ENCODE measurements at places on chromosomes 3 and 15. TPM values are rescaled to one million over a fixed set of nuclear protein-coding genes. Genes with fewer than 3 reads are reported as not detected.
A peak's percentile ranks its signal among the peaks of the same experiment; 100 is the strongest.

- DNase-seq = no peak
Measured at GRCh38 chr3:14300721-14301399, 101.5 kb upstream of the SLC6A6 start.

The SLC2A2 gene
- not detected for total RNA-seq

DNA sequence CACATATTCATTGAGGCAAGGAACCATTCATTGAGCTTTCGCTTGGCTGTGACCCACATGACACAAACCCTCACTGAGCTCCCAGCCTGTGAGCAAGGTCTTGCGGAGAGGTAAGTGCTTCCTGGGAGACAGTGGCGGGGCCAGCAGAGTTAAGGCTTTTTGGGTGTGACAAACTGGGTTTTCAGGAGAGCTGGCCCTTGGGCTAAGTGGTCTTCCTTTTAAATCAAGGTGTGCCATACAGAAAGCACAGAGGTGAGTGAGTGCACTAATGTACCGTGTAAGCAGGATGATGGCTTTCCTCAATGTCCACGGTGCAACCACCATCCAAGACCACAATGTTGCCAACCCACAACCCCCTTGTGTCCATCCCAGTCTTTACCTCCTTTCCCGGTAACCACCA is 28.6 kb downstream of the POMGNT2 start:
- no peak for DNase-seq

- no peak for DNase-seq
Measured at GRCh38 chr3:12947504-12948369, 106.4 kb upstream of the RPL32 start.

The LINGO1 gene
- total RNA-seq = not detected

GRCh38 chr15:96416934-96417759 is 86.6 kb downstream of the NR2F2 start:
- DNase-seq = no peak

The RTP1 gene
- total RNA-seq = not detected

The RNU5B-1 gene
- total RNA-seq = not detected

DNA sequence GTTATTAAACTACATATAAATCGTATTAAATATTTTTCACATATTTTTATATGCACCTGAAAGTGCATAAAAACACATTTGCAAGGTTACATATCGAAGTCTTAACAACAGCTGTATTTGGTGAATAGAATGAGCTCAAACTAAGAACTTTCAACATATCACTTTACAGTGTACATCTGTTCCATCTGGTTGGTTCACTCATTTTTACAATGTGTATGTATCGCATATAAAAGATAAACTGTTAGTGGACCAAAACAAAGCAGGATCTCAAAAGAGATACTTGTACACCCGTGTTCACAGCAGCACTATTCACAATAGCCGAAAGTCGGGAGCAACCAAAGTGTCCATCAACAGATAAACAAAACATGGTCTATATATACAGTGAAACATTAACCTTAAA is 55.8 kb downstream of the TBL1XR1 start:
- DNase-seq = no peak

DNA sequence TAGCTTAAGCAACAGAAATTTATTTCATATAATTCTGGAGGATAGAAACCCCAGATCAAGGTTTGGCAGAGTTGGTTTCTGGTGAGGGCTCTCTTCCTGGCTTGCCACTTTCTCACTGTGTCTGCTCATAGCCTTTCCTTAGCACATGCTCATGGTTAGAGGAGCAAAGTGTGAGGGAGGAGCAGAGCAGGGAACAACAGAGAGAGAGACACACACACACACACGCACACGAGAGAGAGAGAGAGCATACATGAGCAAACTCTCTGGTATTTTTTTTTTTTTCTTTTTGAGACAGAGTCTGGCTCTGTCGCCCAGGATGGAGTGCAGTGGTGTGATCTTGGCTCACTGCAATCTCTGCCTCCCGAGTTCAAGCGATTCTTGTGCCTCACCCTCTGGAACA is 36.8 kb upstream of the ZDHHC23 start:
- no peak for DNase-seq

The SEMA3G gene
- not detected for total RNA-seq

DNA sequence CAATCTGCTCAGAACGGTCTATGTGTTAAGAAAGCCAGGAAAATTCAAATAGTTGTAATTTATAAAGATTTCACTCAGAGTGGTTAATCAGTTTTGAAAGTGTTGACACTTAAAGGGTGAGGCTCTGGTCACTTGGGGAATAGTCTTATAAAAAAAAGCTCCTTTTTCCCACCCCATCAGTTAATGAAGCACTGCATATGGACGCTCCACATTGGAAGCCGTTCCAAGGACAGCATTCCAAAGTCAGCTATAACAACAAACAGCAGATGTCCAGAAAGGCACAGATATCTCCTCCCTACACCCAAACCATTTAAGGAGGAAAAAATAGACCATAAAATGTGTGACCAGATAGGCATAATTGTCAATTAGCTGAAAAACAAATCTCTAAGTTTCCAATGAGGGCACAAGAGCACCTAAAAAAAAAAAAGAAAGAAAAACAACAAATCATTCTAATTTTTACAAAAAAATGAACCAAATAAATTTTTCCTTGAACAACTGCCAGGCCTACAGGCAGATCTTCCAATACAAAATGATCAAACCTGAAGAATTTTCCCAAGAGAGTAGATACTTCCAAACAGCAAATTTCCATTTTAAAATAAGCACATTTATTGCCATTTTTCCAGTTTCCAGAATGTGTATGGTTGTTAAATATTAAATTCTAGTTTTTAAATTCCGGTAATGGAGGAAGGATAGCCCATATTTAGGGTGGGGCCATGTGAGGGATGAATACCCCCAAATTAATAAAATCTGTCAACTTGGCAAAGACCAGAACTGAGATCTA is 198.3 kb downstream of the ERC2 start:
- DNase-seq = no peak

GRCh38 chr3:43922374-43922773 is 231.6 kb downstream of the ABHD5 start:
- DNase-seq = no peak

- DNase-seq = no peak
Measured at GRCh38 chr15:62894322-62895085, 148.0 kb upstream of the TPM1 start.

DNA sequence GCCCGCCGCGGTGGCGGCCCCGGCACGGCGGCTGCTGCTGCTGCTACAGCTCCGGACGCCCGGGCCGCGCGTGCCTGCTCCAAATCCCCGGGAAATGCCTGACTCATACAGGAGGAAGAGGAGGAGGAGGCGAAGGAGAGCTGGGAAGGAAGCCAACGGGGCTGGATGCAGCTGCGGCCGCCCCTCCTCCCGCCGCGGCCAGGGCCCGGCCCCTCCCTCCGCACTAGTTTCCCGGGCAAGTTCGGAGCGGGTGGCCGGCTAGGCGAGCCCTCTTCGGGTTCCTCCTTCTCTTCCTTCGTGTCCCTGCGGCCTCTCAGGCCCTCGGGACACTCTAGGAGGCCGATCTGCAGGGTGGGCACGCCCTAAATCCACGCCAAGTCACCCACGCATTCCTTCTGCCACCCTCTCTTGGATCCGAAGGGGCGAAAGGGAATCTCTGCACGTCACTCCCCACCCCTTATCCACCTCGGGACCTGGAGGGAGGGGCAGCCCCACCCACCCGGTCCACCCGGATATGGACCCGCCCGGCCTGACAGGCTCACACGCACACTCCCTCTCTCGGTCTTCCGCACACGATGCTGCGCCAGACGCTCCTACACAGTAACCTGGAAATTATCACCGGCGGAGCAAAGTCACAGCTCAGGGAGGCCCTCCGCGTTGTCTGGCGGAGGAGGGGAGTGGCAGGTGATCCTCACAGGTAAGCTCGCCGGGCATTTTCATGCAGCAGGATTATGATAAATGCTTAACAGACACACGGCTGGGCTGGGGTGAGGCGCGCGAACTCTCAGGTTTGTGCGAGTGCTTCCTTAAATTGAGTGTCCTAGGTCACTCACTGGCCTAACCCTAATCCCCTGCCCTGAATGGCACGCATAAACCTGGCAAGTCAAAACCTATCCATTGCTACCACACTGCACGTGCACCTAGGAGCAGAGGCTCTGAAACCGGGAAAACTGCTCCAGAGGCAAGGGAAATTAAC is at the start of the genes OSBPL10 and ZNF860:
TSS of gene OSBPL10 (minus strand) at position 57 of the 976 bp plus-strand sequence. CDS start 83 bp downstream, outside the sequence.
TSS of gene ZNF860 (plus strand) at position 545 of the 976 bp plus-strand sequence. CDS start 7,330 bp downstream, outside the sequence.
- peak; percentile 23 for DNase-seq

The CISH gene
- total RNA-seq = 308 TPM

The TRAT1 gene
- total RNA-seq = 15.5 TPM

GRCh38 chr3:76025561-76025960 is 240.2 kb upstream of the ZNF717 start:
- no peak for DNase-seq

DNA sequence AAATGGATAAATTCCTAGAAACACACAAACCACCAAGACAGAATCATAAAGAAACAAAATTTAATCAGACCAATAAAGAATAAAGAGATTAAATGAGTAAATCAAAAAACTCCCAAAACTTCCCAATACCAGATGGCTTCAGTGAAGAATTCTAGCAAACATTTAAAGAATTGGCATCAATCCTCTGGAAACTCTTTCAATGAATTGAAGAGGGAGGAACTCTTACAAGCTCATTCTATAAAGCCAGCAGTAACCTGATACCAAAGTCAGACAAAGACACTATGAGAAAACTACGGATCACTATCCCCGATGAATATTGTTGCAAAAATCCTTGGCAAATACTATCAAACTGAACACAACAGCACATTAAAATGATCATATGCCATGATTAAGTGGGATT is 81.9 kb upstream of the SLCO2A1 start:
- DNase-seq = no peak

DNA sequence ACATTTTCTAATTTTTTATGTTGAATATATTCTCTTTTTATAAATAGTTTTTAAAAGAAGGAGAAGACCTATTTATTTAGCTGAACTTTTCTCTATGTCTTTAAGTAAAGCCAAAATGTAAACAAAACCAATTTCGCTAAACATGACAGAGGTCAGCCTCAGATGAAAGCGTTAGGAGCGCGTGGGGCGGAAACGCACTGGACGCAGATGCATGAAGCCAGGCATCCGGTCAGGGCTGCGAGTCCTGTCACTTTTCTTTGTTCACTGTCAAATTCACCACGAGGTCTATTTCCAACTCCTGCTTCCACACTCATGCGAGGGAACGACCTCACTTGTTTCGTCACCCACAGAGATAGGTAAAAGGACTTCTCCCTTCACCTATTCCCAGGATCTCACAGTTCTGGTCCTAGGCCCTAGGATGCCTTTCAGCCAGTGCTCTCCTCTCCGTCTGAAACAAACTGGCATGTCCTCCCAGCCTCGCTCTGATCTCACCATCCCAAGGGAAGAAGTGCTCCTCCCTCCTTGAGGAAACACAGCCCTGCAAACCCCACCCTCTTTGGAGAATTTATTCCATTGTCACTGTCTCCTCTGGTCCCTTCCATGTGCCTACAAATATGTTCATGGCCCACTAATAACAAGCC is 57.9 kb downstream of the ITGB5 start:
- DNase-seq = no peak

DNA sequence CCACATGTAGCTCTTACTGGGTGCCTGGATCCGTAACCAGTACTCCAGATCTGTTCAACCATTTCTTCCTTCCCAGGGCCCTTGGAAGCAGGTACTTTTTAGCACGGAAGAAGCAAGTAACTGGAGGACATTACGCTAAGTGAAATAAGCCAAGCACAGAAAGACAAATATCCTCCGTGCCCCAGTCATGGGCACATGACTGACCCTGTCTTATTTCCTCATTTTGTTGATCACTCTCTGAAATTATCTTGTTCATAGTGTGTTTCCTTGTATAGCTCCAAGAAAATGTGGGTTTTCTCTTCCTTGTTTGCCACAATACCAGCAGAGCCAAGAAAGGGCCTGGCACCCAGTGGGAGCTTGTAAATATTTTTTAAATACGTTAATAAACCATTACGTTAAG is 32.2 kb upstream of the MTMR14 start:
- no peak for DNase-seq

DNA sequence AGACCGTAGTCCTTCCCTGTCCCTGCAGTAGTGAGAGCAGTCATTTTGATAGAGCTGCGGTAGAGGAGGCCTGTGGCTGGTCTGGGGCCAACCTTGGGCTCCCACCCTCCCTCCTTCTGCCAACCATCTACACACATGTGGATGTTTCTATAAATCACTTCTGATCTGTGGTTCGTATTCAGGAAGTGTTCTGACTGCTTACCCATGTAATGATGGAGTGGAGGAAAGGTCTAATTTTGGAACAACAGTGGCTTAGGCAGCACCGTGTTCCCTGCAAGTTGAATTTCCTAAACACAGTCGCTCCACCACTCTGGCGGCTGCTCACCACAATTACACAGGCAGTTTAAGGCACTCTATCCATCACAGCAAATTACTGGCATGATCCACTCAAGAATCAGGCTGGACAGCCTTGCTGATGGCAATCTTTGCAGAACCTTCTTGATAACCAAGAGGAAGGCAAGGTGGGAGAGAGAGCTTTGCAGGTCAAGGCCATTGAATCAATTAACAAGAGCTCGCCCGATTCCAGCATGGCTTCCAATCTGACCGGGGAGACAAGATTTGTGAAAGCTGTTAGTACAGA is 104.7 kb upstream of the VEPH1 start:
- DNase-seq = no peak

GRCh38 chr3:189108735-189109134 is 63.0 kb upstream of the TPRG1 start:
- no peak for DNase-seq

The HTR3E gene
- not detected for total RNA-seq

DNA sequence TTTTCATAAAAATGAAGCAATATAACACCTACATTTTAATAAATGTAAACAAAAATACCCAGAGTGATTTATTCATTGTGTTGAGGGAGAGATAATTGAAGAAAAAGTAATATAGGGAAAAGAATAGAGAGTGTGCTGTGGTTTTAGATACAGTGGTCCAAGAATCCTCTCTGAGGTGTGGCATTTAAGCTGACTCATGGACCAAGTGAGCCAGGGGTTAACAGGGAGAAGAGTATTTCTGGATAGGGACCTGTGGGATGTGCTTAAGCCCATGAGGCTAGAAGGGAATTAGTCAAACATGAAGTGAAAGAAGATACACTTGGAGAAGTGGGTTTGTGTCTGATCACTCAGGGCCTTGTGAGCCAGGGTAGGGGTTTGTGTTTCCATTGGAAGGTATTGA is 680.7 kb upstream of the GRM7 start:
- DNase-seq = no peak

The FEZF2 gene
- total RNA-seq = not detected
